ENCODE measurements at places on chromosomes 4 and X.

DNA sequence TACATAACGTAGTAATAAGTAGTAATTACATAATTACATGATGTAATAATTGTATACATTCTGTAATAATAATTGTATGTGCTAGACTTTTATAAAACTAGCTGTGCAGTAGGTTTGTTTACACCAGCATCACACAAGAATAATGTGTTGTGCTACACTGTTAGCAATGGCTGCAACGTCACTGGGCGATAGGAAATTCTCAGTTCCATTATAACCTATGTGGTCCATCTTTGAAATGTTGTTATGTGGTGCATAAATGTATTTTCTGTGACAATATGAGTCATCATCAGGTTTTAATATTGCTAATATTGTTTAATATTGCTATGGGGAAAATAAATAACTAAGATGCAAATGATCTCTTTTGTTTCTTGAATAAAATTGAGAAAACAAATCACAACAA lies 46.0 kb upstream of the ATP8A1 start:
- no peak for DNase-seq

DNA sequence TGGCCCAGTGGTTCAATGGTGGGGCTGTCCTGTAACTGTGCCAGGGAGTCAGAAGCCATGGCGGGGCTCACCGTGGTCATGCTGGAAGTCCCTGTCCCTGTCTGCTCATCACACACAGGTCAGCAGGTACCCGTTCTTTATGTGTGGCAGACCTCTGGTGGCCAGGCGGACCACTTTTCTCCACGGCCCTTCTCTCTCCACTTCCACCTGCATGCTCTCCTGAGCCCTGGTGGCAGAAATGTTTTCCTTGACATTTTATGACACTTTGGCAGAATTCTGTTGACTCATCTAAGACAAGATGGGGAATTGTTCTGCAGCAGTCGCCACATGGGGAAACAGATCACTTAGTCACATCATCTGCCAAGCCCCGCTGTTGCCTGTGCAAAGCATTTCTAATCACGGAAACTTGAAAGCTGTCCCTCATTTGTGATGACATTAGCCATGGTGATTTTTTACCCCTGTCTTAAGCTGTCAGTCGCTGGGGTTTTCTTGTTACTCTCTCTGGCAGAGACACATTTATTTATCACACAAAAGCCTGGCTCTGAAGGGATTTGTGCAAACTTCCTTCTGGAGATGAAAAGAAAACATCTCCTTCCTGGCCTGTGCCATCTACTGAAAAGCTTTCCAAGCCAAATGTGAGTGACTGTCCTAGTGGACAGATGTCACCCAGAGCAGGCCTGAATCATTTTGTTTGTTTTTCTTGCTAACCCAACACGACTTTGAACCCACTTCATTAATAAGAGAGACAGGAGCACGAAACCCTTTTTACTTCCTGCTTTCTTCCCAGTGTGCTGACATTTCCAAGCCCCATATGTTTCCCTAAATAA lies 38.8 kb upstream of the STIM2 start:
- no peak for DNase-seq

DNA sequence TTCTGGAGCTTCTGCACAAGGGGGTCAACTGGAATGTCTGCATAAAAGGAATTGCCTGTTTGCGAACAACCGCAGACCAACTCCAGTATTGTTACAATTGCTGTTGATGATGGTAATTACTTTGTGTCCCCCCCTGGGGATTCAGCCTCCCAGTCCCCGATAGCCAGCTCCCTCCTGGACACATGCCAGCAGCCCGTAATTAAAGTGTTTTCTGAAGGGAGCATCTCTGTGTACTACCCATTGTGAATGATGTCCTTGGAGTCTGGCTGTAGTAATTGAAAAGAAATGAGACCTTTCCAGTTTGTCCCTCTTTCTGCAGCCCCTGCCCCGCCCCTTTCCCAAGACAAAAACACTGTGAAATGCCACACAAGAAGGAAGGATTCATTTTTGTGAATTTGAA lies 377.1 kb upstream of the LCORL start:
- DNase-seq: no peak

- DNase-seq: no peak
These were observed 80.7 kb upstream of the MAML3 start for GRCh38 chr4:140234697-140235060.

GRCh38 chrX:155023907-155024833 lies 1.6 kb upstream of the F8 start:
- DNase-seq: no peak
